ENCODE measurements at places on chromosomes 13 and 19.

DNA sequence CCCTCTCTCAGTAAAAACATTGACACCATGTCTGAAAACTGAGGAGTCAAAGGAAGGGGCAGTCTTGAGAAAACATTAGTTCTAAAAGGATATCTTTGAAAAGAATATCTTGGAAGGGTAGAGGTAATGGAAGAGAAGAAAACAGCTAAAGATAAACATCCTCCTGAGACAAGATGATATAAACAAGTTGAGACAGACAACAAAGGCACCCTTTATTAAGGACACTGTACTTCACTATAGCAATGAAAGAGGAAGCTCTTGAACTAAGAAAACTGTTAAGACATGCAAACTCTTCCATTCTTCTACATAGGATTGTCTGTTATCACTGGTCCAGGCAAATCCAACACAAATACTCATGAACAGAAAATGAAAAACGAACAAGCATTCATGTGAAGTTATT, 46.3 kb downstream of the MTMR6 start:
- no peak for DNase-seq

DNA sequence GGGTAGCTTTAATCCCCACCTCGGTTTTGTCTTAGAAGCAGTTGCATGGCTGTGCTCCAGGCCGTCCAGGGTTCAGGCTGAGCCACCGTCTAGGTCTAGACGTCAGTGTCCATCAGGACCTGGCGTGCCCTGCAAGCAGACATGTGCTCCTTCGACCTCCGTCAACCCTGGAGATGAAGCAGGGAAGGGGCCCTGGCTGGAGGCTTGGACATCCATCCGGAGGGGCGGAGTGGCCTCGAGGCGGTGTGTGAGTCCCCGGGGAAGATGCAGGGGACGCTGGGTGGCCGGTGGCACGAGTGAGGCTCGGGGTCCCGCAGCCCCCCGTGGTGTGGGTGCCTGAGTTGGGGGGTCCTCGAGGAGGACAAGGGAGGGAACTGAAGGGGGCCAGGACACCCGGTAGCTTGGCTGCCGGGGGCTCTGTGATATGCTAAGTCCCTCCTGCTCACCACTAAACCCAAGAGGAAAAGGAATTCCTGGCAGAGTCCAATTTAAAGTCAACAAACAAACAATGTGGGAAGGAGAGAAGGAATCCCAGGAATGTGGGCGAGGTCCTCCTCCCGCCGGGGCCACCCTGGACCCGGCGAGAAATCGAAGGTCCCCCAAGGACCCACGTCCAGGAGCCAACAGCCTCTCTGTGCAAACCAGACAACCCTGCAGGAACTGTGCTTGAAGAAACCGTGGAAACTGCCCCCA, 14.9 kb upstream of the PTBP1 start:
- no peak for DNase-seq

- no peak for DNase-seq
These were observed 228.2 kb downstream of the PCDH20 start for GRCh38 chr13:61187471-61187870.

- peak; percentile 16 for DNase-seq
These were observed 572 bp downstream of the UGGT2 start for GRCh38 chr13:96052656-96053002.

- DNase-seq, result no peak
These were observed 4.0 kb downstream of the MRPL54 start for GRCh38 chr19:3766520-3766919.

- no peak for DNase-seq
These were observed 2.1 kb downstream of the ZMYM2 start for GRCh38 chr13:19960653-19960976.

DNA sequence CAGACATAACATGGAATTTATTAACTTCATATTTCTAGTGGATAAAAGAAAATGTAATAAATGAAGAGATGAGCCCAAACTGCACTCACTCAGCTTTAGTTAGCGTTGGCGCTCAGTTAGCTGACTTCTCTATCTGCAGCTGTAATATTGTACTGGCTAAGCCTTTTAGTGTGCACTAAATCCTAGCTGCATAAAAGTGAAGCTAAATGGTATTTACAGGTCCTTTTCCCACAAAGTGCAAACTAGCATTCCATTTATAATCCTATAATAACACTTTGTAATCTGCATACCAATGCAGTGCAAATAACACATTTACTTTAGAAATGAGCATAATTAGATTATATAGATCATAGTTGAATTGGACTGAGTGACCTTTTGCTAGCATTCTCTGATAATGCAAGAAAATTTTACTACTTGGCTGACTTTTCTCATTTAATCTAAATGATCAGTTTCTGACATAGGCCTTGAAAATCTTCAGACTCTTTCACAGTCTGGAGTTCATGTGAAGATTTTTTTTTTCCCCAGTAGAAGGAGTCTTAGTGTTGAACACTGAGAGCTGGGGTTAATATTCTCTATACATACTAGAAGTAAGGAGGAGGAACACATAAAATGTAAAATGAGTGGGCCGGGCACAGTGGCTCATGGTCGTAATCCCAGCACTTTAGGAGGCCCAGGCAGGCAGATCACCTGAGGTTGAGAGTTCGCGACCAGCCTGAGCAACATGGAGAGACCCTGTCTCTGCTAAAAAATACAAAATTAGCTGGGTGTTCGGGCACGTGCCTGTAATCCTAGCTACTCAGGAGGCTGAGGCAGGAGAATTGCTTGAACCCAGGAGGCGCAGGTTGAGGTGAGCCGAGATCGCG, 1426.4 kb downstream of the PCDH9 start:
- no peak for DNase-seq

GRCh38 chr13:42380420-42381164, 108.6 kb downstream of the AKAP11 start:
- DNase-seq, result no peak

- DNase-seq, result no peak
These were observed 1.1 kb upstream of the PTGER1 start for GRCh38 chr19:14476327-14476672.

- no peak for DNase-seq
These were observed 524 bp downstream of the NAA16 start for GRCh38 chr13:41311406-41312175.

DNA sequence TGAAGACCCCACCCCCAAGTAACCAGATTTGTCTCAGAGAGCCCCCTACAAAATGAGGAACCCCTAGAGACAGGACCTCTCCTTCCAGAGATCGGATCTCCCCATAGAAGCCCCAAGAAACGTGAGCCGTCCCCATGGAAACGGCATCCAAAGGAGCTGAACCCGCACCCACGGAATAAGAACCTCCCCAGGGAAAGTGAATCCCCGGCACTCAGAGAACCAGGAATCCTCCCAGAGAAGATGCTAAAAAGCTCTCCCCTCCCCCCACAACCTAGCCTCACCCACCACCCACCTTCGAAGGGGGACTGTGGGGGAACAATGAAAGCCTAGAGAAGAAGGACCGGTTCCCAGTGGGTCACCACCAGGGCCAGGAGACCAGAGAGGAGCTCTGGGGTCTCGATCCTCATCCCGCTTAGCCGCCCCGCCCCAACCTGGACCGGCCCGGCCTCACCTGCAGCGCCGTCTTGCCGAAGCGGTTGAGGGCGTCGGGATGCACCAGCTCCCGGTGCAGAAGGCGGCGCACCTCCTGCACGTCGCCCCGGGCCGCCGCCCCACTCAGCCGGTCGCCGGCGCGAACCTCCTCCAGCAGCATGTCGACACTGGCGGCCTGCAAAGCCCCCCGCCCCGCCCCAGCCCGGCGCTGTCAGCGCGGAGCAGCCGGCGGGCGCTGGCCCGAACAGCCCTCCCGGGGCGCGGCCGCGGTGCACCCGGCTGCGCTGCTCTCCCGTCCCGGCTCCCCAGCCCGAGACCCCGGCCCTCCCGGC, 535 bp downstream of the CDKN2D start:
- DNase-seq, result no peak

GRCh38 chr13:112969692-112970338, 801 bp downstream of the MCF2L start:
- DNase-seq, result no peak

DNA sequence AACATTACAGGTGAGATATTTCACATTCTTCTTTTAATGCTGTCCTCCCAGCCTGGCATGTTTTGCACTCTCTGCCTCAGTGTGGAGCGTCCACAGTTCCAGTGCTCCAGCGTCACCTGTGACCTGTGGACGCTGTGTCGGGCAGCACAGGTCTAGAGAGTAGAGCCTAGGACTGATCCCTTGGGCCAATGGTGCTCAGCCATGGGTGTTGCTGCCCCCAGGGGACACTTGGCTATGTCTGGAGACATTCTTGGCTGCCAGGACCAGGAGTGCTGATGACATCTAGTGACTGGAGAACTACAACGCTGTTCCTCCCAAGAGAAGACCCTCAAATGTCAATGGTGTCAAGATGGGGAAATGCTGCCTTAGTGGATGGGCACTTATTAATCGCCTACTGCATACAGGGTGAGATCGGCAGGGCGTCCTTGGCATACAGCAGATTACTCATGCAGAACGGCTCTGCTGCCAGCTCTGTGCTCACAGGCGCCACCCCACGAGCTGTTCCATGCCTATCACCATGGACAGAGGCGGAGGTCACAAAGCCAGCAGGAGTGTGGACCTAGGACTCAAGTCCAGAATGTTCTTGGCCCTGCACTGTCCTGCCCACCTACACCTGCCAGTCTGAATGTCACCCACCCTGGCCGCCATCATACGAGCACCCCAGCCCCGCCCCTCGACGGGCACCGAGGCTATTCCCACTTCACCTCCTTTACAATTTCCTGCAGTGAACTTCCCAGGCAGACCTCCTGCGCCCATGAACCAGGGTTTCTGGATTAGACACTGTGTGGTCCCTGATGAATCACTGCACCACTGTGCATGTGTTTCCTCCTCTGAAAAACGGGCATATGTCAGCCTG, 13.9 kb upstream of the MADCAM1 start:
- no peak for DNase-seq

- no peak for DNase-seq
These were observed 109.3 kb downstream of the RXFP2 start for GRCh38 chr13:31848621-31849020.

GRCh38 chr19:14814982-14815652, 19.9 kb downstream of the OR7A5 start:
- no peak for DNase-seq

- DNase-seq, result no peak
These were observed 8.5 kb upstream of the ABHD17A start for GRCh38 chr19:1893791-1894190.

- no peak for DNase-seq
These were observed 1.9 kb downstream of the MAP1S start for GRCh38 chr19:17721111-17721628.

DNA sequence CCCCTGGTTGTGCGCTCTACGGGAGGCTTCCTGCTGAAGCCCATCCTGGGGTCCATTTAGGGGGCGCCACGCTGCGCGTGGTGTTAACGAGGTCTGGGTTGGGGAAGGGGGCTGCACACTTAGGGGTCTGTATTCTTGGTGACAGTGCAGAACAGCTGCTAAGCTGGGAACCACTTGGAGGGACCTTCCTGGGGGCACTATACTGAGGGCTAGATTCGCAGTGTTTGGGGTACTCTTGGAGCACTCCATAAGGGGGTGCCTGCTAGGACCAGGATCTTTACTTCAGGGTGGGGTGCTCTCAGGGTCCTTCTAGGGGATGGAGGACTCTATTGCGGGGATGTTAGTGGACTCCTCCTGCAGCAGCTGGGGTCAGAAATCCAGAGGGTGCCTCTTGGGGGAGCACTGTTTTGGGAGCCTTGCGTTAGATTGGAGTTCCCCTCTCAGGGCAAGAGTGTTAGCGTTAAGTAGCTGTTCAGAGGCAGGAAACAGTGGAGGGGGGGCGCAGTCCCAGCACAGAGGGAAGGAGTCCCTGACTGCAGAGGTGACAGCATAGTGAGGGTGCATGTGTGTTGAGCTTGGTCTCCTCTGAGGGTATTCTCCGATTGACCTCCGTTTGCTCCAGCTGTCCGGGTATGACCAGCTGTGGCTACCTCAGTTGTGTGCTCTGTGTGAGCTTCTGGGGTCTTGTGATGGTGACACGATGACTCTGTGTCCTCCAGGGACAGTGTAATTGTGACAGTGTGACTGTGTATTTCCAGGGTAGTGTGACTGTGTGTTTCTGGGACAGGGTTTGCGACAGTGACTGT, 1.1 kb downstream of the PDE4A start:
- DNase-seq, result no peak

- peak; percentile 87 for DNase-seq
These were observed 40.7 kb upstream of the MEDAG start for GRCh38 chr13:30865123-30866049.

GRCh38 chr19:9721861-9722260, 46.7 kb downstream of the ZNF846 start:
- no peak for DNase-seq

GRCh38 chr13:29339386-29340272, 255.9 kb downstream of the SLC7A1 start:
- DNase-seq, result no peak

- no peak for DNase-seq
These were observed 2.0 kb upstream of the ZNF784 start for GRCh38 chr19:55626350-55626749.

DNA sequence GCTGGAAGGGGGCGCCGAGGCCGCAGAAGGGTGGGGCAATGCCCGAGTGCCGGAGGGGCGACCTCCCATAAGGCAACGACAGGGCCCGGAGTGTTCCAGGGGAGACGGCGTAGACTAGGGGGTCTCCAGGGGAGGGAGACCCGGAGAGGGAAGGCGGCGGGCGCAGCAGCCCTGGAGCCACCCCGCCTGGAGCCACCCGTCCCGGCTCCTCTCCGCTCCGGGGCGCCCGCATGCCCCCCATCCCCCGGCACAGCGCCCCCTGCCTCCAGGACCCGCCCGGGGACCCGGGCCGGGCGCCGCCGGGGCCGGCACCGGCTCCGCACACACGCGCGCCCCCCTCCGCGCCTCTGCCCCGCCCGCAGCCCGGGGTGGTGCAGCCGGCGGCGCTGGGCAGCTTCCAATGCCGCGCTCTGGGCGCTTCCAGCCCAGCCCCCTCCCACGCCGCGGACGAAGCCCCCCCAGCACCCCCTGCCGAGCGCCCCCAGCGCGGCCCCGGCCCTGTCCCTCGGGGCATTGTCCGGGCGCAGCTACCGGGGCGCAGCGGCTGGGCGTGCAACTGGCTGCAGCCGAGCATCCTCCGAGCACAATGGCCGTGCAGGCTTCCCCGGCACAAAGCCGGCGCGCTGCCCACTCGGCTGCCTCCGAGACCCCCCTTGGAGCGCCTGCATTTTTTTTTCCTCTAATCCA, 519 bp downstream of the PTPRS start:
- no peak for DNase-seq

GRCh38 chr19:13492128-13492527, 14.2 kb downstream of the CACNA1A start:
- peak; percentile 57 for DNase-seq

- no peak for DNase-seq
These were observed 47.2 kb downstream of the RFXAP start for GRCh38 chr13:36866232-36866631.

GRCh38 chr13:100490692-100491091, 97.9 kb downstream of the GGACT start:
- DNase-seq, result no peak

- DNase-seq, result peak; percentile 15
These were observed 24.7 kb downstream of the KEAP1 start for GRCh38 chr19:10478476-10478875.

GRCh38 chr13:93325303-93326233, 99.0 kb downstream of the GPC6 start:
- no peak for DNase-seq

- DNase-seq, result no peak
These were observed 22.8 kb downstream of the DCLK1 start for GRCh38 chr13:36108342-36108741.

GRCh38 chr19:48497728-48498594, 13.7 kb downstream of the LMTK3 start:
- no peak for DNase-seq

GRCh38 chr13:112325920-112326645, 50.1 kb upstream of the SPACA7 start:
- DNase-seq, result no peak
